ENCODE measurements at places on chromosomes 3 and 15.

DNA sequence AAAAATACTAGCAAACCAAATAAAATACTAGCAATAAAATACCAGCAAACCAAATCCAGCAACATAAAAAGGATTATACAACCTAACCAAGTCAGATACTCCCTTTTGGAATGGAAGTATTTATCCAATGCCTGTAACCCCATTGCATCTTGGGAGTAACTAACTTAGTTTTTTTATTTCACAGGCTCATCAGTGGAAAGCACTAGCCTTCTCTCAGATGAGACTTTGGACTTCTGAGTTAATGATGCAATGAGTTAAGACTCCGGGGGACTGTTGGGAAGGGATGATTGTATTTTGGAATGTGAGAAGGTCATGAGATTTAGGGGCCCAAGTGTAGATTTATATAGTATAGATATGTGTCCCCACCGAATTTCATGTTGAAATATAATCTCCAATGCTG lies 41.2 kb downstream of the POLQ start:
- no peak for DNase-seq

- DNase-seq, result no peak
Observed at GRCh38 chr3:131549340-131549739, 46.6 kb upstream of the MRPL3 start.

DNA sequence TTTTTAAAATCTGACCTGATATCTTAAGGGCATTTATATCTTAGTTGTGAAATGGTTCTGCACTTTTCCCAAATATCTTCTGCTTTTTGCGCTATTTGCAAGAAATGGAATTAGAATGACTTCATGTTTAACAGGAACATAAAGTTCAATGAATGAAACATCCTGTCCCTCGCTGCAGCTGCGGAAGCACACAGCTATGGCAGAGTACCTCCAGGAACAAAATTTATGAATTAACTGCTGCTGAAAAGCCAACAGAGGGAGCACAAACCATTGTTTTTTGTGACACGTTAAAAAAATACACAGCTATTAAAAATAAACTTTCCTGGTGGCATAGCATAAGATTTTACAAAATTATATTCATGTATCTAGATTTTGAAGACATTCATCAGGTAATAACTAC lies 404.4 kb upstream of the MDFIC2 start:
- DNase-seq, result no peak

- no peak for DNase-seq
Observed at GRCh38 chr3:155417119-155417517, 123.6 kb upstream of the STRIT1 start.

DNA sequence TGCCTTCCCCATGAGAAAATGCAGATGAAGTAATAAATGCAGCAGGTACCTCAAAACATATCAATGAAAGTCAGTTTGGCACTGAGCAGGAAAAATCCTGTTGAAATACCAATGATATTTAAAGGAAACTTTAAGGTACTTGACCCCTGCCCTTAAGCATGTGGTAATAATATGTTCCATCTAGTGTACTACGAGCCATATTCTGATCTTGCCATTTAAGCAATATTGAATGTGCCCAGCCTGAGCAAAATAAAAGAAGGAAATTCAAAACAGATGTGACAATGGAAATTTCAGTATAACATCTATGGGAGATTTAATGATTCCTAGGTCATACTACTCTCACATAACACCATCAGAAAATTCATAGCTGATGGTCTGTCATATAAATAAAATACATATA lies 191.8 kb upstream of the CGNL1 start:
- no peak for DNase-seq

GRCh38 chr15:40510201-40510600 lies 39.4 kb downstream of the CHST14 start:
- DNase-seq, result no peak

DNA sequence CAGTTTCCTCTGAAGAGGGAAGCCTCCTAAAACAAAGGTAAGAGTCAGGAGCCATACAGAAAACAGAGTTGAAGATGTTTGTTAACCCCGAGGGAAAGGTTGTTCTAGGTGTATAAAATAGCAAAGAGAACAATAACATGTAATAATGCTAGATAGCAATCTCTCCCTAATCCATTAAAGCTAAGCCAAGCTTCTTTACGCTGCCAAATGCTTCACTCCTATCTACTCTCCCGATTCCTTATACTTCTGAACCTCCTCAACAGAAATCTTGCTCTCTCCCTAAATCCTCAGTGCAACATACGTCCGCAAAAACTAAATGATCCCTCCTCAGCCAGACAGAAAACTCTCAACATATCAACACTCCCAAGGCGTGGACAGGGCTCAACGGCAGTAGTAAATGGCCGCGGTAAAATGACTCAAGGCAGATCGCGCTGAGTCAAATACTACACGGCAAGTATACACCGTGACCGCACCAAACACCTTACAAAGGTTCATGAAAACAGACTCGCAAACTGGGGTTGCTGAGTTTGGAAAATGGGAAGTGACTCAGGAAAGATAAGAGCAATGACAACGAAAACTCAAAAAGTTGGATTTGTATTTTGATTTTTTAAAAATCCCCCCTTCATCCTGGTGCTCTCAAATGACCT lies 682 bp downstream of the CLDND1 start:
- DNase-seq, result peak; percentile 12

DNA sequence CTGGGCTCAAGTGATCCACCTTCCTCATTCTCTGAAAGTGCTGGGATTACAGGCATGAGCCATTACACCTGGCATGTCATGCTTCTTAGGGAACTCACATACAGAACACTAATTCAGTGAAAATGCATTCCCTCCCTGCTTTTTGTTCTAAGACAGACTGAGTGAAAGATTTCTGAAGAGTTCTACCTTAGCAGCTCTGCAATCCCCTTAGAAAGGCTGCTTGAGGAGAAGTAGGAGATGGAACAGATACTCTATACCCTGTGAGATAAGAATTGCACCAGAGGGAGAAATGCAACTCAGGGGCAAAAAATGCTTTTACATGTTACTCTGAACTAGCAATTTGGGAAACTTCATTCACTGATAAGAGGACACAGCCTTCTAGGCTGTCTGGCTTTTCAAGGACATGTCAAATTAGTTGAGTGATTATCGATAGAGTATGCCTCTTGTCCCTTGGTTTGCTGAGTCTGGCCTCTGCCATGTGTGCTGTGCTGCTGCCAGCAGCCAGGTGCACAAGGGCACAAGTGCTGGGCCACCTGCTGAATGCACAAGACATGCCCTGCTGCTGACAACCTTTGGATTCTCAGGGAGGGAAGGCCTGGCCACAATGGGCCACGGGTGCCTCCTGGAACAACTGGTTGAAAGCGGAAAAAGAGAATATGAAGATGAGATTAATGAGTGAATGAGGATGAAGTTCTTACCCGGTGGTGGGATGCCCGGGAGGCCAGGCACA lies 17.8 kb downstream of the UQCC5 start:
- DNase-seq, result no peak

DNA sequence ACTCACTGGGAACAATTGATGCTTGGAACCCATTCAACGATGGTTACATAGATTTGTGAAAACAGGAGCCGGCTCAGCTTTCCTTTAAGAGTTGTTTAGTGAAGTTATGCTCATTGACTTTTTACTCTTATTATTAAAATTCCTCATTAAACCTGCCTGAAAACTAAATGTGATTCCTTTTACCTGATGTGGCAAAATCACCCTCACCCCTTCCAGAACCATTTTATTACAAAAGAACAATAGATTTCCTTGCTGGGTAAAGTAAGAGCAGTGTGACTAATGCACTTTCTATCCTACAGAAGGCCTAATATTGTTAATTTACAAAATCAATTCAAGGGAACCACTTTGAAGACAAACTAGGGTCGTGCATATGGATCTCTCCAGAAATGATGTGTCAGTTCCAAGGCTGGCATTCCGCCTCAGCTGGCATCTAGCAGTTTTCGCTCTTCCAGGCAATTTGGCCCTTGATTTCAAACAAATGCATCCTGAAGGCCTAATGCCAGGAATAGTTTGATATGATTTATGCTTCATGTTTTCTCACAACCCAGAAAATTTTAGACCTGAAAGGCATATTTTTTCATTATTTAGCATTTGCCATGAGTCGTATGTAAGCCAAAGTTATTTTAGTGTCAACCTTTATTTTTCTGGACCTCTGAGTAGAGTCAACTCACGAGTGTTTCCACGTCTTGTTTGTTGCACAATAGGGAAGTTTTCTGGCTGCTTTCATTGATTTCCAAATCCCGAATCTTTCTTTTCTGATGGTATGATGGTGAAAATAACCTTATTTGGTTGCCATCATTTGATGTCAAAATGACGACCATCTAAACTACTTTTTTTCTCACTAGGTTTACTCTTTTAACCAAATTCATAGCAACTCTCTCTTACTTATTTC lies 447.8 kb downstream of the MECOM start:
- no peak for DNase-seq

DNA sequence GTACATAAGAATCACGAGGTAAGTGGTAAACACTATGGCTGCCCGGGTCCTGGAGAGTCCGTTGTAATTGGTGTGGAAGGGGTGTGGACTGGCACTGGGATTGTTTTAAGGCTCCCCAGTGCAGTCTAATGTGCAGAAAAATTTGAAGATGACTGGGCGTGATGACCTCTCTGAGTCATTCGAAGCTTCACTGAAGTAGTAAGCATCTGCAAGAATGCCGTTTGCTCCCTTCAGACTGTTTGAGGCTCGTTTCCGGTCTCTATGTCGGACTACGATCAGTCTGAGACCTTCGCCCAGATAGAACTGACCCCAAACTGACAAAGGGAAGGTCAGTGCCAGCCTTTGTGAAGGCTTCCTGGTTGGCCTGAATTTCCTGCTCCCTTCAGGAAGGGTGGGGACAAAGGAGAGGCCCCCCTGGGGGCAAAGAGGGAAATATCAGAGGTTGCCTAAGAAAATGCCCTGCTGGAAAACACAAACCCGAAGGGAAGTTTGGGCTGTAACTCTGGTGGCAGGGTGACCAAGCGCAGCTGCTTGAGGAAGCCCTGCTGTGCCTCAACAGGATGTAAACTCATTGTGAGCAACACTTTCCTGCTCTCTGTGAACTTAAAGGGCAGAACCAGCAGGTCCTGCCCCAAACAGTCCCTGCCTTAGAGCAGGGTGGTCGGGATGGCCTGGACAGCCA lies 34.6 kb downstream of the BTD start:
- no peak for DNase-seq

- no peak for DNase-seq
Observed at GRCh38 chr3:153173758-153174516, 11.9 kb downstream of the RAP2B start.

DNA sequence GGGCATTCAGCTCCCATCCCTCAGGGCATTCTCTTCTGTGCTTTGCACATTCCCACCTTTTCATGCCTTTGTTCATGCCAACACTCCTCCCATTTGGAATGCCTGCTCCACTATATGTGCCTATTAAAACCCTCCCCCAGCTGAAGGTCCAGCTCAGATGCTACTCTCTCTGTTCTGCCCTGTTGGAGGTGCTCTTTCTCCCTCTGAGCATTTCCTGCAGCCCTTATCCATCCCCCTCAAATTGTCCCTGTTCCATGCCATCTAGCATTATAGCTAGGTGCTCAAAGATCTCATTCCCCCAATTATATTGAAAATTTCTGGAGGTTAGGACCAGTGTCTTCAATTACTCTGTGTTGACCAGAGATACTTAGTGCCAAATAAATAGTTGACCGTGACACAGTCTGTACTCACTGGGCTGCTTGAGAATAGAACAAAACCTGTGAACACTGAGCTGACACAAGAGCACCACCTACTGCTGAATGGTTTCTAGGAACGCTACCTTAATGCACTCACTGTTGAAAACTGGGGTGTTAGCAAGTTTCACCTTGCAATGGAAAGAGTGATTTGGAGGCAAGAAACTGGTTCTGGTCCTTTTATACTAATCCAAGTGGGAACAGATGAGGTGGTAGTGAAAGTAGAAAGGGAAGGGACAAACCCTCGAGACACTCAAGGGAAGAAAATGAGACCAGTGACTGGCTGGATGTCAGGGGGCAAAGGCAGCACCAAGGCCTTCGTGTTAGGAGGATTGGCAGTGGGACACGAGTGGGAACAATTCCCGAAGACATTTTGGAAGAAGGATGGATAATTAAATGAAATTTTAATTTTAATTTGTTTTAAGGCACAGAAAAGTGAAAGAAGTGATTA lies 289.8 kb upstream of the ROPN1 start:
- no peak for DNase-seq

- no peak for DNase-seq
Observed at GRCh38 chr3:144167634-144168033, 196.0 kb downstream of the DIPK2A start.

Measured in stimulated activated CD4-positive, alpha-beta T cell treated with anti-CD3 and anti-CD28 coated beads, Interleukin-15, amount 100 ng/mL, for 1 hour (primary cell).